ENCODE measurements at places on chromosomes 4 and X.

- DNase-seq, result no peak
Measured at GRCh38 chrX:147914591-147914990, 2.9 kb downstream of the FMR1 start.

- DNase-seq, result no peak
Measured at GRCh38 chr4:100208459-100208858, 18.2 kb upstream of the DDIT4L start.

DNA sequence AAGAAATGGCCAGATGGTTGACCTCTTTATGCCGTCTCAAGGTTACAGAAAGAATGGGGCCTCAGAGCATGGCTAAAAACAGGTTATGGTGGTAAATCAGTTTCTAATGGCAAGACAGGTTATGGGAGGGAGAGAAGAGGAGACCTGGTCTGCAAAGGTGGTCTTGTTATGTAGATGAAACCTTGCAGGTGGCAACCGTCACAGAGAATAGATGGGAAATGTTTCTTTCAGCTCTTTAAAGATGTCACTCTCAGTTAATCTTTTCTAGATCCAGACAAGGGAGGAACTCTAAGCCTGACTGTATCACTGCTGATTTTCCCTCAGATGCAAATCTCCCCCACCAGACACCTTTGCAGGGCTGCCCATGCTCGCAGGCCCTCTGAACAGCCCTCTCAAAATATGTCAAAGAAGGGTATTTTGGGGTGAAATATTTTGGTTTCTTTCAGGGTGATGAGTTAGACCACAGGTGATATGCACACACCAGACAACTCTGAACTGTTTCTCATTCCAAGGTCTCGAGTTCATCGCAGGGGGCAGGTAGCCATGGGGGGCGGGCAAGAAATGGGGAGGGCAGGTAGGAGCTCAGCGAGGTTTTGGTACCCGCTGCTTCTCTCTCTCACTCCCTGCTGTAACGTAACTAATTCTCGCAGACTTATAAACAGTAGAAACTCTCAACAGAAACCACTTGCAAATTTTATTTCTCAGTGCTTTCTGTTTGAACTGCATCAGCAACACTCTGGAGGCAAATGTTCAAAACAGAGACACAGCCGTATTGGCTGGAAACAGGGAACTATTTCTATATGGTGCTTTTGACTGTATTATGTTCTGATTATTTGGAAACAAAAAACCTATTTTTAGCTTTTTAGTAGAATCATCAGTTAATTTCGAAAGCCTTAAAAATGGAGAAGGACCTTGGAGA, 32.4 kb downstream of the CASP3 start:
- DNase-seq, result no peak

DNA sequence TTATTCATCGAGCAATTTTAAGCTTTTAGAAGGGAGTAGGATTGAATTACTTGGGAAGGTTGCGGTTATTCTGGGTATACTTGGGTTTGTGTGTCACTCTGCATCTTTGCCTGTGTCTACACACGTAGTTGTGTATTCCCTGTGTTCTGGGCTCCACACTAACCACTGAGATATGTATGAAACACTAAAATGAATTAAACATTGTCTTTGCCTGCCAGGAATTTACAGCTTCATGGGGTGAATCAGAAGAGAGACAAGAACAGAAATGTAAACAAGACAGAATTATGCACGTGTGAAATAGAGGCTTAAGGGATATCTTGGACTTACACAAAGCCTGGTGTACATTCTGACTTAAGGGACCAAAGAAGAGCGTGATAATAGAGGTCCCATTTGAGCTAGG, 228.5 kb downstream of the AFF2 start:
- no peak for DNase-seq

Measured in stimulated activated CD8-positive, alpha-beta memory T cell treated with anti-CD3 and anti-CD28 coated beads, Interleukin-2, amount 100 ng/mL, for 1 hour (primary cell).